Stimulated activated CD4-positive, alpha-beta T cell treated with anti-CD3 and anti-CD28 coated beads, Interleukin-1b, Interleukin-23, amount 100 ng/mL, for 1 hour (primary cell): ENCODE measurements at places on chromosomes 4 and X.

DNA sequence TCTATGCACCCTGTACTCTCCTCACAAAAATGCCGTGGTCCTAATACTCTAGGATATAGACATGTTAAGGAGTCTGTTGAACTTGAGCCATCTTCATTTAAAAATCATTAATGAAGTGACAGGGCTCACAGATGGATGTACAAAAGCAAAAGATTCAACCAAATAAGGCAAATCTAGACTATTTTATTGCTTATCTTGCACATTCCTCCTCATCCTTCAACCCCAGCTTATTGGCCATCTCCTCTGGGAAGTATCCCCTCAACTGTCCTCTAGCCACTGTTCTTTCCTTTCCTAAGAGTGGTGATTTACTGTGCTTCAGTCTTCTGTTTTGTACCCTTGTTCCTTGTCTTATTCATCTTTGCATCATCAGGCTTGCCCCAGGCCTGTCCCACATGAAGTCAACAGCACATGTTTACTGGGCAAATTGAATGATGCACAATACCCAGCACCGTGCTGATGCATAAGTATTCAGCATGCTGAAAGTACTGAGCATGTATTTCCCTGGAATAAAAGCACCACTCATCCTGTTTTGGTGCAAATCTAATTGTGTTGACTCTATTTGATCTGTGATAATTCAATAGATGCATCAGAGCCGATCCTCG, 287.3 kb upstream of the CLNK start:
- DNase-seq, result no peak

GRCh38 chrX:20517565-20517964, 250.9 kb upstream of the RPS6KA3 start:
- DNase-seq, result no peak

DNA sequence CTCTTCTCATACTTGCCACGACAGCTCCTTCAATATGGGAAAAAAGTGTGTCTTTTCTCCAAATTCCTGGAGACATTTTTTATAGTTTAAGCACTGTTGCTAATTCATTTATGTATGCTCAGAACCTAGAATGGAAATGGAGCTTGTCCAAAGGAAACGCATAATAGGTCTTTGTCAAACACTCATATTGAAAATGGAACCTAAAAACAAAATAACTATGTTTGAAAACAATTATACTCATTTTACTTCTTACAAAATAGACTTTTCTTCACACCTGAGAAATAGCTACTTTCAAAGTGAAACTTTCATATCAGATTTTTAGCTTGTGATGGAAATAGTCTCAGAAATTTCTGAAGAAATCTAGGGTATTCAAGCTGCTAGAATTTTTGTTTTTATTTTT, 529.7 kb upstream of the BOD1L1 start:
- no peak for DNase-seq

- no peak for DNase-seq
Measured at GRCh38 chr4:4990857-4991540, 28.3 kb downstream of the CYTL1 start.

- DNase-seq, result no peak
Measured at GRCh38 chrX:12824944-12825343, 33.7 kb downstream of the PRPS2 start.

DNA sequence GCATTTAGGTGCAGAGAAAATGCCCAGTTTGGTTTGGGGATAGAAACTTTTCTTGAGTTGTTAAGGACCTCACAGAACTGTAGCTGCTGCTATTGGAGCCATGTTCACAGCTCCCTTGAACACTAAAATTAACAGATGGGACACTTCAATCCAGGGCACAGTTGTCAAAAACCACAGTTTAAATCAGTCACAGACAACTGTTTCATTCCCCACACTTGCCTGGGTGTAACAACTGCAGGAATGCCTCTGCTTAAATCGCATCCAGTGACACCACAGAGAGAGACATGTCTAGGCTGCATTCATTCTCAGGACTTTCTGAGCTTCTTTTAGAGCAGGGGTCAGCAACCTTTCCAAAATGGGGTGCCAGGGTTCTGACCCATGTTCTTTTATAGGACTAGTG, 12.7 kb upstream of the CAPN6 start:
- DNase-seq, result no peak

DNA sequence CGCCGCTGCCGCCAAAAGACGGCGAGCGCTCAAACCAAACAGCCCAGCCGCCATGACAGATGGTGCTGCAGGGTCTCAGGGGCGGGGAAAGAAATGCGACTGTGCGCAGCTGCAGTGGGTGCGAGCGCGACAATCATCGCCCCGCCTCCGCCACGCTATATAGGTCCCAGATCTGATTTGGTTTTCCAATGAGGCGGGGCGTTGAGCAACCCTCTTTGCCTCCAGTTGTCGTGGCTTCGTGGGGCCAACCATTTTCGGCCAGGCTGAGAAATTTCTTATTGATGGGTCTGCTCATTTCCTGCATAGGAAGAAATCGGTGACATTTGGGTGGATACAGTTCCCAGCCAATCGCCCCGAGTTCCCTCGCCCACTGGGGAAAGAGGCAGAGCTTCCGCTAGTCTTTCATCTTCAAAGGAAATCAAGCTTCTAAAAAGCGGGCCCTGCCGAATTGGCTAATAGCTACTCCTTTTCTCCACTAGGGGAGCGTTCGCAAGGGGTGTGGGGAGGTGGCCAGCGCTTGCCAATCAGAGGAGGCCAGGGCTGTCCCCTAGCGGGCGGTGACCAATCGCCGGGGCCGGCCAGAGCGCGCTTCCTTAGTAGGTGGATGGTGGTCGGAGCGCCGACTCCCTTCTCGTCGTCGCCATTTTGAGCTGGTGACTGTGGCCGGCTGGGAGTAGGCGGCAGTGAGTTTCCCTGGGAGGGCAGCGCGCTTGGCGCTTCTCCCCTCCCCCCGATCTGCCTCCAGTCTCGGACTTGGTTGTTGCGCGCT, at the start of the genes NDUFB11 and RBM10:
NDUFB11 (minus strand) TSS at position 77 of the 769 bp plus-strand sequence; CDS start at position 54, 23 bp downstream.
RBM10 (plus strand) TSS at position 596 of the 769 bp plus-strand sequence. CDS start 2,261 bp downstream, outside the sequence.
- DNase-seq, result peak; percentile 65

- DNase-seq, result no peak
Measured at GRCh38 chr4:143538979-143539669, 25.6 kb downstream of the SMARCA5 start.

GRCh38 chr4:86481440-86481839, 112.7 kb upstream of the PTPN13 start:
- DNase-seq, result no peak

DNA sequence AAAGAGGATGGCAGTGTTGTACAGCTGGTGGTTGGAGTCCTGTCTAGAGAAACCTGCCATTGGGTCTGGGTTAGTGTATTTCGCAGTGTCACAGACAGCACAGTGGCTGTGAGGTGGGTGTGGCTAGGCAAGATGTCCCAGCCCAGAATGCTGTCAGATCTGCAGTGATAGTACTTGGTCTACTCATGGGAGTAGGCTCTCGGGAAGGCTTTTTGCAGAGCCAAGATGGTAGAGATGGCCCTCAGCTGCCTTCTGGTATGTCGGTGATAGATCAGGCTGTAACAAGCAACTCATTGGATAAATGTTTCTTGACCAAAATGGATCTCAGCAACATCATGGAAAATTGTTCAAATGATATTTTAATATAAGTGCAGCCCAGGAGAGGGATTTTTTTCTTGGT, 84.3 kb upstream of the WDR1 start:
- DNase-seq, result no peak
